Naive B cell (primary cell): ENCODE measurements at places on chromosomes 6 and 20.

- no peaks in the 10 kb centered on the region for H3K36me3 ChIP-seq
- no peak overlapping the region for H3K4me3 ChIP-seq
- DNase-seq: no peak
- no peaks in the 10 kb centered on the region for H3K27me3 ChIP-seq
These were observed 19.1 kb downstream of the ZFP64 start for GRCh38 chr20:52172392-52173047.

GRCh38 chr6:126429866-126430265 is 90.0 kb downstream of the CENPW start:
- no peak overlapping the region for H3K4me3 ChIP-seq
- no peaks in the 10 kb centered on the region for H3K36me3 ChIP-seq
- H3K4me1 ChIP-seq: no peaks in the 10 kb centered on the region
- H3K27me3 ChIP-seq: no peaks in the 10 kb centered on the region

- H3K27me3 ChIP-seq: peaks cover 16% of the 10 kb centered on the region
- no peaks in the 10 kb centered on the region for H3K4me1 ChIP-seq
- H3K36me3 ChIP-seq: no peaks in the 10 kb centered on the region
- no peak overlapping the region for H3K27ac ChIP-seq
- no peak overlapping the region for H3K4me3 ChIP-seq
These were observed 28.2 kb upstream of the ANKEF1 start for GRCh38 chr20:10006447-10007090.

DNA sequence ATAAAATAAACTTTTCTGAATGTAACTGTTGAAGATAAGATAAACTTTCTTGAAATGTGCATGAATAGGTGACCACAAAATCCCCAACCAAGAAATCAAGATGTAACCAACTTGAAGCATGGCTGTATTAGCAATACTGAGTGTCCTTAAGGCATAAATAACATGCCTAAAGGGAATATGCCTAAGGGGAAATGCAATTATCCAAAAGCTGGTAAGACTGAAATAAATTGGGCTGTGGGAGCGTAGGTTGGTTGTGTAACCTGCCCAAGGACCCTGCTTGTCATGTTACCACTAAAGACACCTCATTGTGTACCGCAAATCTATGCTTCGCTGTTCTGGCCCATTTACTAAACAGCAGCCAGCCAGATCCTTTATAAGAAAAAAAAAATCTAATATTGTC is 200.8 kb upstream of the PDE10A start:
- H3K27me3 ChIP-seq: peaks cover 34% of the 10 kb centered on the region
- H3K4me1 ChIP-seq: no peaks in the 10 kb centered on the region
- H3K36me3 ChIP-seq: peaks cover 10% of the 10 kb centered on the region
- no peak for DNase-seq
- no peak overlapping the region for H3K27ac ChIP-seq
- no peak overlapping the region for H3K4me3 ChIP-seq

DNA sequence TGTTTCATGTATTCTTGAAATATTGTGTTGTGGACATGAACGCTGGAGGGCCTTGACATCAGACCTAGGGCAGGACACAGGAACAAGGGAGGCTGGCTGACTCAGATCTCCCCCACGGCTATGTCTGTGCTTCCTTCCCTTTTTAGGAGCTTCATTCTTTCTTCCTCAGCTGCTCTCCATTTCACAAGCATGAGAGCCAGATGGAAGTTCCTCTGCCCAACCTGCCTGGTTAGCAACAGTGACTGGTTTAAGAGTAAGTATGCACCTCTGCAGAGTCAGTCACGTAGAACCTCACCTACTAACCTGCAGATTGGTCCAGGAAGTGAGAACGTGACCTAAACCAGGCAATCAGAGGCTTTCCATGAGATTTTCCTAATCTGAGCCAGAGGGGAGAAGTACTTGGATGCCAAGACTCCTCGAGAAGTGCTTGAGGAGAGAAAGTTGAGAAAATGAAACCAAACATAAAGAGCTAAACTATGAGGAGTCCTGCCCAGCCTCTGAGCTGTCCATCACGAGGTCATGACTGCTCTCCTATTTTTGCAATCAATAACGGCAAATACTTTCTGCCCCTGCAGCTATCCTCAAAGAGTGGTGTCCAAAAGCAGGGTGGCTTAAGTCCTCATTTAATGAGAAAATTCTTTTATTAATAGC is 465.2 kb upstream of the CITED2 start:
- no peaks in the 10 kb centered on the region for H3K36me3 ChIP-seq
- H3K27me3 ChIP-seq: no peaks in the 10 kb centered on the region
- H3K4me3 ChIP-seq: no peak overlapping the region
- peaks cover 27% of the 10 kb centered on the region for H3K4me1 ChIP-seq

GRCh38 chr20:55583036-55583435 is 422.3 kb downstream of the CBLN4 start:
- H3K4me3 ChIP-seq: no peak overlapping the region
- H3K27me3 ChIP-seq: no peaks in the 10 kb centered on the region
- no peaks in the 10 kb centered on the region for H3K36me3 ChIP-seq

DNA sequence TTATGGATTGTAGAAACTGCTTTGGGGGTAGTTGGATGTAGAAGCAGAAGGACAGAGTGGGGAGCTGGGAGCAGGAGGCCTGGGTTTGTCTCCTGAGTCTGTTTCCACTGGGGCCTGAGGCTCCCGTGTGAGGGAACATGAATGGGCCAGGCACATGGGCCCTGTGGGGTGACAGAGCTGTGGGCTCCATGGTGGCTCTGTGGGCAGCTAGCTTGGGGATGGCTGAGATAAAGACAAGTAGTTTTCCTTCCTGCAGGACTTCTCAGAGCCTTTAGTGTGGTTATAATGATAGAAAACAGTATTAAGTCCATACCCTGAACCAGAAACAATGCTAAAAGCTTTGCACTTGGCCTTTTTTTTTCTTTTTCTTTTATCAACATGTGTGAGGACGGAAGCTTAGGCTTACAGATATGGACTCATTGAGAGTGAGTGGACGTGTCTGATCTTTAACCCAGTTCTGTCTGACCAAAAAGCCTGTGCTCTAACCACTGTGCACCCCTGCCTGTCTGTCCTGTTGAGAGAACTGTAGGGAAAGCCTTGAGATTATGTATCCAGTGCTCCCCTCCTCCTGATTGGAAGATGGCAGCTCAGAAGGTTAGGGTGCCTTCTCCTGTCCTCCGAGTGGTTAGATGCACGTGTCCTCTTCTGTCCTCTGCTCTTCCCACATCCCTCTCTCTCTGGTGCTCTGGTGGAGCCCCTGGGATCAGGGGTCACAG is 98.3 kb downstream of the CDH26 start:
- H3K27ac ChIP-seq: peak overlapping the region; percentile 70
- no peaks in the 10 kb centered on the region for H3K36me3 ChIP-seq
- H3K4me3 ChIP-seq: no peak overlapping the region
- peaks cover 21% of the 10 kb centered on the region for H3K4me1 ChIP-seq

DNA sequence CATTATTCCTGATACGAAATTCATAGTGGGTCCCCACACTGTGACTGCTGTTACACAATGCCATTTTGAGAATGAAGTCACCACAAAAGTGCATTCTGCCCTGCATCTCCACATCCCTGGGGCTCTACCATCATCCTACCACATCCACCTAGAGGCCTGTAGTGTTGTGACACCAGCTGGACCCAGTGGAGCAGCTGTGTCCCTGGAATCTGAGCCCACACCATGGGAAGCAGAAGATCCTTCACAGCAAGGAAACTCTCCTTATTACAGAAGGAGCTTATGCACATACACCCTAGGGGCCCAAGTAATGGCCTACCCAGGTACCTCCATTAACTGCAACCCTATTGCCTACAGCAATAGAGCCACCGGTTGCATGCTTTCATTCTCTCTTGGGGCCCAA is 566.6 kb upstream of the EPHA7 start:
- no peaks in the 10 kb centered on the region for H3K27me3 ChIP-seq
- H3K36me3 ChIP-seq: no peaks in the 10 kb centered on the region
- H3K4me3 ChIP-seq: no peak overlapping the region
- DNase-seq: no peak

GRCh38 chr6:71965404-71965803 is 79.1 kb downstream of the RIMS1 start:
- no peaks in the 10 kb centered on the region for H3K27me3 ChIP-seq
- H3K27ac ChIP-seq: no peak overlapping the region
- no peaks in the 10 kb centered on the region for H3K36me3 ChIP-seq
- no peaks in the 10 kb centered on the region for H3K4me1 ChIP-seq

- no peak for DNase-seq
- H3K36me3 ChIP-seq: no peaks in the 10 kb centered on the region
- no peak overlapping the region for H3K4me3 ChIP-seq
- H3K27me3 ChIP-seq: peaks cover 6% of the 10 kb centered on the region
These were observed 107.9 kb downstream of the MYO6 start for GRCh38 chr6:75856902-75857301.

DNA sequence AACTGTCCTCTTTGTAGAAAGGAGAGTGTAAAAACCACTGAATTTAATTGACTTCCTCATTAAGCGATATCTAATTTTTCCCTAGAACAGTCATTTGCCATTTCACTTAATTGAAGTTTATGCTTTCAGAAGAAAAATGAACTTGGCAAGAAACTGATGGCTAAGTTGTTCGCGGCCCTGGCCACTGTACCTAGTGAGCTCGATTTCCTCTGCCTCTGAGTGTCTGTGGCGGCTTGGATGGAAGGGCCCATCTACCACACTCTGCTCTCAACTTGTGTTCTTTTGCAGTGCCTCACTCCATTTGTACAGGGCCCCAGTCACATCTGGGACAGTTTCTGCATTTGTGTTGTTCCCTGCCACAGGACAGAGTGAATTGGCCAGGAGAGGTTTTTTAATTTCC is 102.9 kb downstream of the BCAS1 start:
- no peak overlapping the region for H3K27ac ChIP-seq
- no peak for DNase-seq
